ENCODE measurements at places on chromosomes 13 and 19.

DNA sequence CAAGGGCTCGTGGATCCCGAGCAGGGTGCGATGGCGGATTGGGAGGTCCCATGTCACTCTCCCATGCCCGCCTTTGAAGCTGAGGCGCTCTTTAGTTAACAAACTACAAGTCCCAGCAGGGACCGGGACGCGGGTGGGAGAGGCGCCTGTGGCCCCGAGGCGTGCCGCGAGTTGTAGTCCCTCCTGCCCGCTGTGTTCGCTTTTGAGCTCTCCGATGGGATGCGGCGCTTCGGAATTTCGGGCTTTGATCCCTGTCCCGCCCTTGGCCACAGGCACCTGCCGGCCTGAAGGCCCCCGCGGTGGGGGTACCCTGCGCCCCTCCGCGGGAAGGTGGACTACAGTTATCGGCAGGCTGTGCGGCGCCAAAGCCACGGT is 11.0 kb downstream of the CYTH2 start:
- DNase-seq, result no peak

GRCh38 chr19:8146877-8147581 is 2.4 kb downstream of the FBN3 start:
- no peak for DNase-seq

DNA sequence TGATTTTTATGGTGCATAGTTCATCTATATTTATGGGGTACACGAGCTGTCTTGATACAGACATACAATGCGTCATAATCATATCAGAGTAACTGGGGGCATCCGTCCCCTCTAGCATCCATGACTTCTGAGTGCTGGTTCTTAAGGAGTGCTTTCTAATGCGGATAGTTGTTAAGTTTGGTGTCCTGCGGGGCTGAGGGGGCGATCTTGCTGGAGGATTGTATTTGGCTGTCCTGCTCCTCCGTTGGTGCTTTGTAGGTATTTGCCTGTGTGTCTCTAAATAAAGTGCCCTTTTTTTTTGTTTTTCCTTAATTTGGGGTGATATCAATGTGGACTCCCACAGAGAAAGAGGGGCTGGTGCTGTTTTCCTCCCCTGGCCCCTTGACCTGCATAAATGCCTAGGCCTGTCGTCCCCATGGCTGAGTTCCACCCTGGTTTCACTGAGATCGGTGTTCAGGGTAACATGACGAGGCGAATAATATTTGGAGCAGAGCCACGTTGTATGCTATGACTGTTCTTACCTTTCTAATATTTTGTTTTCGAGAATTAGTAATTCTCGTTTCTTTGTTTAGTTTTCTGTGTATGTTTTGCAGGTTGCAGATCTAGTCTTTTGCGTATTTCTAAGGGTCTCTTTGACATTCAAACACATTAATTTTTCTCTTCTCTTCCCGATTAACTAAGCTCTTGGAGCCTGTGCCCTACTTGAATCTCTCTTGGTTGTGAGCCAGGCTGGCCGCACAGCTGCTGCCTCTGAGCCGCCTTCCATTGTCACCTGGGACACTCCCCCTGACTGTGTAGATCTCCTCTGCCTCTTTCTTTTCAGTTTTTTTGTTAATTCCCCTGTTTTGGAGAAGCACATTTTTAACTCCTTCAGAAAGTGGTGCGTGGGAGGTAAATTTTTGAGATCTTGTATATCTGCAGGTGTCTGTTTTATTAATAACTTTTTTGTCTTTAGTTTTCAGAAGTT is 100.3 kb downstream of the ARHGEF7 start:
- DNase-seq, result no peak

DNA sequence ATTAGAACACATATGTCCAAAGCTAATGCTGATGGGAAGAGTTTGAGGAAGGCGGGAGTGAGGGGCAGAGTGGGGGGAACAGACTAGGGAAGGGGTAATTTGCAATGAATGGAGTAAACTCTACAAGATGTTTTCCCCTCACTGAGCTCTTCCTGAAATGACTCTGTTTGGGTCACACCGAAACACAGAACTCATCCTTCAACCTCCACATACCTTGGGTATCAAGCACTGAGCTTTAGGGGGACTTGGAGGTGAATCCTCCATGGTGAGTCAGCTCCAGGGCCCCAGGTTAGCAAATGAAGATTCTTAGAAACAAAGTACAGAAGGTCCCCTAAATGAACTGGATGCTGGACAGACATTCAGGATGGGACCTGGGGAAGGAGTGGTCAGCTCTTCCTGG is 1.3 kb upstream of the SIGLEC10 start:
- DNase-seq, result no peak

- no peak for DNase-seq
Observed at GRCh38 chr13:24644036-24644435, 36.2 kb upstream of the ATP12A start.

- DNase-seq, result peak; percentile 16
Observed at GRCh38 chr13:99605420-99606323, 104.4 kb downstream of the TM9SF2 start.

GRCh38 chr13:112331675-112332074 is 44.5 kb upstream of the SPACA7 start:
- no peak for DNase-seq

DNA sequence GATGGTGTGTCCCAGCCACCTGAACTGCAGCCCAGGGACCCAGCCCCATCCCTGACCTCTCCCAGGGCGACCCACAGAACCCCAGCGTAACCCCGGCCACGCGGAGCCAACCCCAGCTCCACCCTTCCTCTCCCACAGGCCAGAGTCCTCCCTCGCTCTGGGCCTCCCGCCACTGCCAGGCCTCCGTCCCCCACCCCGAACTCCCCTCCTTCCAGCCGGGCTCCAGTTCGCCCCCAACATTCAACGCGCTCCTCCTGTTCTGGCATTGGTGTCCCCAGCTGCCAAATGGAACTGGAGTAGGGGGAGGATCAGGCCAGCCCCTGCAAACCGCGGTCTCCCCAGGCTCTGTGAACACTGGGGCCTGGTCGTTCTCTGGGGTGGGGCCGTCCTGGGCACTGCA is 7.4 kb downstream of the LINGO3 start:
- DNase-seq, result no peak

DNA sequence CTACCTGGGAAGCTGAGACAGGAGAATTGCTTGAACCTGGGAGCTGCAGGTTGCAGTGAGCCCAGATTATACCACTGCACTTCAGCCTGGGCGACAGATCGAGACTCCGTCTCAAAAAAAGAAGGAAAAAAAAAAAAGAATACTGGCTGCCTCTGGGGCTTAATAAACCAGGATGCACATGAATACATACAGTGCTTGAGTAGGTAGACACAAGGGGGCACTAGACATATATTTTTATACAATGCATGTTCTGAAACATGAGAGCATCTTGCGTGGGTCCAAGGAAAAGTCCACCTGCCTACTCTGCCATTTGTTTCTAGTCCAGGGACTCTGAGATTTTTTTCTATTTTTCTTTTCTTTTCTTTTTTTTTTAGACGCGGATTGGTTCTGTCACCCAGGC is 31.2 kb downstream of the KEAP1 start:
- DNase-seq, result peak; percentile 10

- no peak for DNase-seq
Observed at GRCh38 chr13:93953841-93954240, 525.6 kb downstream of the DCT start.

DNA sequence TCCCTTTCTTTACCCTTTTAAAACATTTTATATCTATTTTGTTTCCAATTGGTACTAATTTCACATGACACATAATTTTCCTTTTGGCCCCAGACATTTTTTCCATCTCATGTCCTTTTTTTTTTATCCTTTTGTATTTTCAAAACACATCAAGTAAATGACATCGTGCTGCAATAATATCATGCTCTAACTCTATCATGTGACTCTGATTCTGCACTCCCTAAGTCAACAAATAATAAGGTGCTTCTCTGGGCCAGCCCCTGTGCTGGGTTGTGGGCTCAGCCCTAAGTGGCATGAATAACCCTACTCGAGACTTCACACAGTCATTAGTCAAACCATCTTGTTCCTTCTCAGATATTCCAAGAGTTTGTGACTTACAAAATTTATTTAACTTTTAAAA is 21.7 kb downstream of the NALCN start:
- DNase-seq, result no peak

- no peak for DNase-seq
Observed at GRCh38 chr13:71877256-71877653, 10.3 kb upstream of the DACH1 start.

GRCh38 chr13:112807653-112808376 is 118.0 kb downstream of the ATP11A start:
- no peak for DNase-seq

- no peak for DNase-seq
Observed at GRCh38 chr19:28862238-28862637, 350.7 kb downstream of the UQCRFS1 start.

- DNase-seq, result no peak
Observed at GRCh38 chr19:45729800-45730290, 851 bp downstream of the FBXO46 start.

GRCh38 chr19:55585658-55586339 is 5.2 kb upstream of the ZNF579 start:
- peak; percentile 31 for DNase-seq

- DNase-seq, result no peak
Observed at GRCh38 chr13:108276060-108276459, 6.5 kb downstream of the TNFSF13B start.
